Stimulated activated CD4-positive, alpha-beta T cell treated with anti-CD3 and anti-CD28 coated beads, Interleukin-1b, Interleukin-23, amount 100 ng/mL, for 1 hour (primary cell): ENCODE measurements at places on chromosomes 12 and 14.

GRCh38 chr12:65039301-65039700 lies 81.8 kb downstream of the WIF1 start:
- DNase-seq = no peak

DNA sequence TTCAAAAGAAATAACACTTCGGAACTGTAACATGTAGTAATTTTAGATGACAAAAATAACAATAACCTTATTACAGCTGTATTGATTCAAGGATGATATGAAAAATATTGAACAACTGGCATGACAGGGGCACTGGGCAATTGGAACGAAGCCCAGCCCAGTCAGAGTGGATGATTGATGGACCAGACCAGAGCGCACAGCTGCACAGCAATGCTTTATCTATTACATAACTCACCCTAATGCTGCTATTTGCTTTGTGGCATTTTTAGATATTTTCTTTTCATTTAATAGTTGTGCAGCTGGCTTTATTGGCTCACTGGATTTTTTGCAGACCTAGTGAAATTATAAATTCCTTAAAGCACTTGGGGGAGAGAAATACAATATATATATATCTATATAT lies 26.9 kb upstream of the FERMT2 start:
- no peak for DNase-seq

DNA sequence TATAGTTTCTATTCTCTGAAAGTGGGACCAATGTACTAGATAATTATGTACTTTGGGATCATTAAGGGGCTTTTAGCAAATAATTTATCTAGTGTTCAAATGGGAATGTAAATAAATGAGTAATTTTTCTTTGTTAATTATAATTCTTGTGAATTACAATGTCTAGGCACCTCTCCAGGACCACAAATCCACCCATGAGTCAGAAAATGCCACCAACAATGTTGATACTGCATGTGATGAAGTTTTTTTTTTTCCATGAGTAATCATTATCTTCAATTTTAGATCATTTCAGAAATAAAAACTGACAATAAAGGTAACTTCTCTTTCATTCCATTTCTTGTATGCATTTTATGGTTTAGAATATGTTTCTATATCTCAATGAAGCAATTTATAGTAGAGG lies 470.3 kb downstream of the VRK1 start:
- no peak for DNase-seq

DNA sequence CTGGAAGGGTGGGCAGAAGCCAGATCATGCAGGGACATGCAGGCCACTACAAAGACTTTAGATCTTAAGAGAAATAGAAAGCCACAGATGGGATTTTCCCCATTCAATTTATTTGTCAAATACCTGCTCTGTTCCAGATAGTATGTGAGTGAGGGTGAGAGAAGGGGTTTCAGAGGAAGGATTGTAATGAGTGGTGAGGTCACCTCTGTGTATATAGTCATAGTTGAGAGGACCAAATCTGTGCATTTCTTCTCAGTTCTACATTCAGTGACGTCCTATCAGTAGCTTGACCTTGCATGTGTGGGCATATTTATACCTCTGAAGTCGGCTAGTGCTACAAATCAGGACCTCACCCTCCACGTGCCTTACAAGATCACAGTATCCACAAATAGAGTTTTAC lies 31.2 kb upstream of the RBM19 start:
- DNase-seq = no peak

DNA sequence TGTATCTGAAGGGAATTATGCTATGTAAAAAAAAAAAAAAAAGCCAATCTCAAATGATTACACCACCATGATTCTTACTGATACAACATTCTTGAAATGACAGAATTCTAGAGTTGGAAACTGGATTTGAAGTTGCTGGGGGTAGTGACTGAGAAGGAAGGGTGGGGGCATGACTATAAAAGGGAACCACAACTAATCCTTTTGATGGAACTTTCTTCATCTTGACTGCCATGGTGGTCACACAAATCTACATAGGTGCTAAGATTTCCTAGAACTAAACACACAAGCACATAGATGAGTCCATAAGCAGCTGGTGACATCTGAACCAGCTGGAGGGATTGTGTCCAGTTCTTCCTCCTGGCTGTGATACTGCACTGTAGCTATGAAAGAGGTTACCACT lies 51.4 kb downstream of the CLMN start:
- no peak for DNase-seq

GRCh38 chr14:38788060-38788459 lies 315.0 kb downstream of the SEC23A start:
- no peak for DNase-seq

- no peak for DNase-seq
Measured at GRCh38 chr12:66036317-66036716, 94.2 kb downstream of the LLPH start.

DNA sequence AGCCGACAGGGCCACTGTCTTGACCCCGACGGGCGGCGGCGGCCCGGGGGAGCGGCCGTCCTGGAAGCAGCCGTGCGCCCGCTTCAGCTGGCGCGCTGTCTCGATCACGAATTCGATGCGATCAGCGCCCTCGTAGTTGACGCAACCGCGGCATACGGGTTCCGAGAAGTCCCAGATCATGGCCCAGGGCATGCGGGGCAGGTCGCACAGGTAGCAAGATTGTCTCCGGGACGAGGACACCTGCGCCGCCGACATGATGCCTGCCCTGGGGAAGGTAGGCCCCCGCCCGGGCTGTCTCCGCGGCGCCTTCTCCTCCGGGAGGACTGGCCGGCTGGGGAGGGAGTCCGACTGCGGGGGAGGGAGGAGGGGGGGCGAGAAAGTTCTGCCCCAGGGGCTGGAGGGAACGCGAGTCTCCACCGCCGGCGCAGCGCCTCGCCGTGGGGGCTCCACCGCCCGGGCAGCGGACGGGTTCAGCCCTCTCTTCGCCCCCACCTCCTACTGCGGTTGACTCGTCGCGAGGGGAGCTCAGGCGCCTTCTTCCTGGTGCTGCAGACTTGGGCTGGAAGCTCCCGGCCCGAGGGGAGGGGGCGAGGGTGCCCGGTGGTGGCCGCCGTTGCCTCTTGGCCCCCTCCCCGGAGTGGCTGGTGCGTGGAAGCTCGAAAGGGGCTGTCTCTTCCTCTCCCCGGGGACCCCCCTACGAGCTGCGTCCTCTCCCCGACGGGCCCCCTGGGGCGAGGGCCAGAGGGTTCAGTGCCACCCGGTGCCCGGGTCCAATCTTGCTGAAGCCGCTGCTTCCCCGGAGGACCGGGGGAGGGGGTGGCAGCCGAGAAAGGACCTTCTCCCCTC lies 747 bp downstream of the IRF2BPL start:
- DNase-seq = no peak

DNA sequence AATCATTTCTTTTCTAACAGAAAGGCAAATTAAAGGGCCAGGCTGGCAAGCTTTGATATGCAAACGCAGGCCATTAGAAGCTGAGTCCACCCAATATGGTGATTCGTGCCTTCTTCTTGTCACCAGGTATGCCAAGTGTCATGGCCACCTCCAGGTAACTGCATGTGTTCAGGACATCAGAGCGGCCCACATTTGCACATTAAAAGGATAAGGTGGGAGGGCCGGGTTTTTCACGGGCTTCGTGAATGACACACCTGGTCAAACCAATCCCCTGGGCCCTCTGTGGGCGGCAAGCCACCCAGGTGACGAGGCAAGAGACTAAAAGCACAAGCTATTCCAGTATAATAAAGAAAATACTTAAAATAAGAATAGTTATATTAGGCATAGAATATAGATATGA lies 75.9 kb upstream of the TSPAN11 start:
- DNase-seq = no peak

GRCh38 chr14:29097476-29097875 lies 330.9 kb downstream of the FOXG1 start:
- no peak for DNase-seq

- no peak for DNase-seq
Measured at GRCh38 chr12:132163911-132164288, 19.6 kb downstream of the NOC4L start.

DNA sequence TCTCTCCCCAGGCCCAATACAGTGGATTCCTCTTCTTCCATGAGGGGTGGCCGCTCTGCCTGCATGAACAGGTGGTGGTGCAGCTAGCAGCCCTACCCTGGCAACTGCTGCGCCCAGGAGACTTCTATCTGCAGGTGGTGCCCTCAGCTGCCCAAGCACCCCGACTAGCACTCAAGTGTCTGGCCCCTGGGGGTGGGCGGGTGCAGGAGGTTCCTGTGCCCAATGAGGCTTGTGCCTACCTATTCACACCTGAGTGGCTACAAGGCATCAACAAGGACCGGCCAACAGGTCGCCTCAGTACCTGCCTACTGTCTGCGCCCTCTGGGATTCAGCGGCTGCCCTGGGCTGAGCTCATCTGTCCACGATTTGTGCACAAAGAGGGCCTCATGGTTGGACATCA lies 3.8 kb downstream of the ARHGEF40 start:
- DNase-seq = no peak

- no peak for DNase-seq
Measured at GRCh38 chr12:45973526-45973925, 16.8 kb downstream of the SCAF11 start.

- no peak for DNase-seq
Measured at GRCh38 chr14:35247777-35248475, 44.3 kb upstream of the PSMA6 start.

GRCh38 chr14:55546212-55546874 lies 33.7 kb upstream of the KTN1 start:
- DNase-seq = no peak

GRCh38 chr12:16863742-16864141 lies 257.8 kb upstream of the LMO3 start:
- no peak for DNase-seq

- no peak for DNase-seq
Measured at GRCh38 chr12:89353188-89353822, 1.0 kb upstream of the DUSP6 start.

DNA sequence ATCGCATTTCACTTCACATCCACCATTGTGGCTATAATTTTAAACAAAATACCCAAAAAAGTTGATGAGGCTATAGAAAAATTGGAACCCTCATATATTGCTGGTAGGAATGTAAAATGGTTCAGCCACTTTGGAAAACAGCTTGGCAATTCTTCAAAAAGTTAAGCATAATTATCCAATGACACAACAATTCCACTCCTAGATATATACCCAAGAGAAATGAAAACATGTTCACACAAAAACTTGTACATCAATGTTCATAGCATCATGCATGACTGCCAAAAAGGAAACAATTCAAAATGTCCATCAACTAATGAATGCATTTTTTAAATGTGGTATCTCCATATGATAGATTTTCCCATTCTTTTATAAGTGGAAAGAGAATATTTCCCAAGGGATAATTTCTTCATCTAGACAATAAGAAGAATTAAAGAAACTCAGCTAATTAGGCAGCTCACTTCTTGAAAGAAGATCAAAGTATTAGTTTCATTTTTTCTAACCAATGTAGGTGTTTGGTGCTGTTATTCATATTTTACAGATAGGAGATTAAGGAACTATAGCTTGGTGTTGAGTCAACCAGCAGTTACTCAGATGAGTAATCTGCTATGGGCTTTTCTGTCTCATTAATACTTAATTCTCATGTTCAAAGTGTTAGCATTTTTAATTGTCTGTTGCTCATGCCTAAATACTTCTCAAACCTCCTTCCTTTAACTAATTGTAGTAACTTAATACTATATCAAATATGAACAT lies 32.8 kb downstream of the YEATS4 start:
- no peak for DNase-seq

- no peak for DNase-seq
Measured at GRCh38 chr14:54756656-54757392, 145.8 kb downstream of the GCH1 start.

- DNase-seq = no peak
Measured at GRCh38 chr12:65798918-65799317, 25.4 kb upstream of the HMGA2 start.

- DNase-seq = no peak
Measured at GRCh38 chr12:120536064-120536791, 2.1 kb downstream of the RNF10 start.

DNA sequence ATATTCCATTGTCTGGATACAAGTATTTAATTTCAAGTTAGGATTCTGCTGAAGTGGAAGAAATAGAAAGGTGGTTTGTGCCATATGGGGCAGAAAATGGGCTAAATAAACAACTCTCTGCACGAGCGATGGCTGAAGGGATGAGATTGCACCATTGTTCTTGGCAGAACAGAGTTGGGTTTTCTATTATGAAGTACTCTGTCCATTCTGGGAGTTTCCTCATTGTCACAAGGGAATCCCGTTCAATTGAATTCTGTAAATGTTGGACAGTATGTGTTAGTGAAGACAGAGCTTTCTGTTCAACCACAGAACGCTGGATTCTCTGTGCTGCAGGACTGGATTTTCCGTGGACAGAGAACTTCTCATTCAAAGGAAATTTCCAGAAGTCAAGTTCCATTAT lies 345.5 kb upstream of the PRICKLE1 start:
- no peak for DNase-seq

- no peak for DNase-seq
Measured at GRCh38 chr12:26188641-26189040, 6.7 kb upstream of the SSPN start.
